Choroid plexus epithelial cell (primary cell): ENCODE measurements at places on chromosomes 5 and 9.

DNA sequence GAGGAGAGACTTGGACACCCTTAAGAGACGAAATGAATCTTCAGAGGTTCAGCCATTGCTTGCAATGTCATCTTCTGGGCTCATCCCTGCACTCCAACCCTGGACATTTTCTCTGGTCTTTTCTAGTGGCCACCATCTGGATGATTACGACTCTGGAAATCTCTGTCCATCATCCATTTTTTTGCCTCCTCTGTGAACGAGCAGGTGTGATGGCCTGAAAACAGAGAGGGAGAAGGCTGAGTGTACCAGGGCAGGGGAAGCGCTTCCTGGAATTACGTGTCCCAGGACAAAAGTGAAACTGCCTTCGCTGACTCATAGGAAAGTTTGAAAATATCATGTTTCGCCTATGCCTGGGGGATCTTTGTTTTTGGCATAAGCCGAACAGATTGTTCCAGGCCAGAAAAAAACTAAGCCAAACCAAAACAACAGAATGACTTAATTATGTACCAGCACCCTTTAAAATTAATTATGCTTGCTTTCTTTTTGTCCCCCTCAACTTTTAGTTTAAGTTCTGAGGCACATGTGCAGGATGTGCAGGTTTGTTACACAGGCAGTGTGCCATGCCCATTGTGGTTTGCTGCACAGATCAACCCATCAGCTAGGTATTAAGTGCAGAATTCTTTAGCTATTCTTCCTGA, 31.9 kb downstream of the ANKRD33B start:
- peak; percentile 91 for DNase-seq

DNA sequence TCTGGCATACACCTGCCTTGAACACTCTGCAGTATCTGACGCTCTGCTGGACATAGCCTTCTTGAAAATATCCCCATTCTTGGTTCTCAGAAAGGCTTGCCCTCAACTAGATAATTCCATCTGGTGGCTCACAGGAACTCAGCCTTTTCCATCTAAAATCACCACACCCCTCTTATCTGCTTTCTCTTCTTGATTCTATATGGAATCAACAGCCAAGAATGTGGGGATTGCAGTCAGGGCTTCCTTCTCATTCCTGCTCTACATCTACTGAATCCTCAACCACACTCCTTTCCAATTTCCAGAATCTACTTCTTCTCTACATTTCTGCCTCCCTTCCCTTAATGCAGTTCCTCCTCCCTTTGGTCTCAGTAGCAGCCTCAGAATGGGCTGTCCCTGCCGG, 170.1 kb downstream of the SEMA5A start:
- DNase-seq = no peak

- DNase-seq = no peak
These were observed 1065.4 kb downstream of the TAF11L14 start for GRCh38 chr5:18699681-18700080.

DNA sequence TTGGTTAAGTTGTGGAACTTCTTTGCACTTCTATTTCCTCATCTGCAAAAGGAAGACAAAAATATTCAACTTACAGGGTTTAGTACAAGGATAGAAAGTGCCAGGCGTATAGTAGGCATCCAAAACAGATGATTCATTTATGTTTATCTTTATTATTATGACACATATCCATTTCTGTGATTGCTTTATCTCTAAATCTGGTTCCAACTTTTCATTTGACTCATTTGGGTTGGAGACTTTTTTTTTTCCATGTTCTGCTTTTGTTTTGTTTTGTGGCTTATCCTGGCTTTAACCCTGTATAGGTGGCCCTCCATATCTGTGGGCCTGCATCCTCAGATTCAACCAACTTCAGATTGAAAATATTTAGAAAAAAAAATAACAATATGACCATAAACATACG, 186.7 kb upstream of the SLC24A2 start:
- no peak for DNase-seq

GRCh38 chr5:179485845-179486575, 64.3 kb upstream of the RUFY1 start:
- DNase-seq = peak; percentile 19

- no peak for DNase-seq
These were observed 253.2 kb downstream of the CDH18 start for GRCh38 chr5:19734776-19735175.

DNA sequence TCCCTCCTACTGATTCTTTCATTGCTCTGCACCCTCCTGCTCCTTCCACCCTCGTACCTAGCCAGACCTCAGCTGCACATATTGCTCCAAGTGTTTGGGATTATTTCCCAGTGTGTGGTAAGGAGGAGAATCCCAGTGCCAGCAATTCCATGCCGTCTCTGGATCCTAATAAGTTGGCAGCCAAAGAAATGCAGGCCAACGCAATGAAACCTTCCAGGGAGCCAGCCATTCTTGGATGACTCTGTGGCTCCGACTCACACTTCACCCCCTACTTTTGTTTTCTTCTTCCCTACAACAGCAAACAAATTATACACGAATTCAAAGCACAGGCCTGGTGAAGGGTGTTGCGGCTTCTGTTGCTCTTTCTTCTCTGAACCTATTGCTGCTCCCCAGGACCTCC, 82.5 kb upstream of the SLC1A3 start:
- no peak for DNase-seq

GRCh38 chr9:105700668-105701067, 6.3 kb downstream of the TMEM38B start:
- no peak for DNase-seq

DNA sequence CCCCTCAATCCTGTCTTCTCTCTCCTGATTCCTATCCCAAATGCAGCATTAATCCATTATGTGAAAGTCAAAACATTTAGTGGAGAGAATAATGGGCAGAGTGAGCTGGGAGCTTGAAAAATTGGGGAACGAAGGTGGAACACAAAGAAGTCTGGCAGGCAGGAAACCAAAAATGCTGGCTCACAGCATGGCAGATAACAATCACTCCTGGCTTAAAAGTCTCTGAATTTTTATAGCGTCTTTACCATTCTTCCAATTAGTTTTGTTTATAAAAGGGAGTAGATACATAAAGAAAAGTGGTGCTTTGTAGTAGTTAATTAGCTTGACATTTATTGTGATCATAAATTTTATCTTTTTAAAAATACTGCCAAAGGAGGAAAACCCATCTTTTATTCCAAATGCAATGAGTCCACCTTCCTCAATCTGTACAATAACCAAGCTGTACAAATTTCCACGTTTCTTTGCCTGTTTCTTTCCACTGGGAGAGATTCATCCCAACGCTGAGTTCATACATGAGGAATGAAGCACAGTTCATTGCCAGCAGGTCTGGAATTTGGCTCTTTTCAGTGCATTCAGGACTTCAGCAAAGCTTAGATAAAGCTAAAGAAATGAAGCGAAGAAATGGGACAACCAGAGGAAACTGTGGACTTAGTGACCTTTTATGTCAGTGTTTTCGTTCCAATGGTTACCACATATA, 174.7 kb downstream of the HMHB1 start:
- DNase-seq = peak; percentile 53

GRCh38 chr5:13625616-13626198, 318.8 kb downstream of the DNAH5 start:
- no peak for DNase-seq

DNA sequence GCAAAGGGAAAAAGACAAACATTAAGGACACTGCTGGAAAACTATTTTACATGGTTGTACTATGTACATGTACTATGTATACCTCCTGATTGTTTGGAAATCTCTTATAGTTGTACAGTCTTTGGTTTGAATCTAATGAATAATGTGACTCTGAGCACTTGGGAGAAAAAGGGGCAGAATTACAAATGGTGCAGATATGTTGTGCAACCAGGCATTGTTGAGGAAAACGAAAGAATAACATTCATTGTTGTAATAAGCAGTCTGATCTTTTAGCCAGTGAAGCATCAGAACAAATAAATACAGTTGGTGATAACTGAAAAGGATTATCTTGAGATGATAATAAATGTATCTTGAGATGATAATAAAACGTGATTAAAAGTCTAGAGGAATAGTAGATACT, 87.2 kb downstream of the CSNK1G3 start:
- peak; percentile 65 for DNase-seq

DNA sequence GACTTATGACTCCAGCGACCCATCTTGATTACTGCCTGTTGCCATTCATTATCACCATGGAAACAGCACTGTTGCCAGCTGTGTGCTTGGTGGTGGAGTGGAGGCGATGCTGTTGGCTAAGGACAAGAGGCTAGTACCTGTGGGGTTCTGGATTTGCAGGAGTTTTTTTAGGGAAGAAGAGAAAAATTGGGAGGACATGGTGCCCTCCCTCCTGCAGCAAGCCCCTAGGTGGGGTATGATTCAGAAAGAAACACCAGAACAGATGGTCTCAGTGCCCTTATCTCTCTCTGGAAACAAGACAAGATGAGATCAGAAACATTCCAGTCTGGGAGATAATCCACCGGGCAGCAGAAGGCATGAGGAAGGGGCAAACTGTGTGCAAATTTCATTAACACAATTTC, 87.8 kb upstream of the TLR4 start:
- no peak for DNase-seq

DNA sequence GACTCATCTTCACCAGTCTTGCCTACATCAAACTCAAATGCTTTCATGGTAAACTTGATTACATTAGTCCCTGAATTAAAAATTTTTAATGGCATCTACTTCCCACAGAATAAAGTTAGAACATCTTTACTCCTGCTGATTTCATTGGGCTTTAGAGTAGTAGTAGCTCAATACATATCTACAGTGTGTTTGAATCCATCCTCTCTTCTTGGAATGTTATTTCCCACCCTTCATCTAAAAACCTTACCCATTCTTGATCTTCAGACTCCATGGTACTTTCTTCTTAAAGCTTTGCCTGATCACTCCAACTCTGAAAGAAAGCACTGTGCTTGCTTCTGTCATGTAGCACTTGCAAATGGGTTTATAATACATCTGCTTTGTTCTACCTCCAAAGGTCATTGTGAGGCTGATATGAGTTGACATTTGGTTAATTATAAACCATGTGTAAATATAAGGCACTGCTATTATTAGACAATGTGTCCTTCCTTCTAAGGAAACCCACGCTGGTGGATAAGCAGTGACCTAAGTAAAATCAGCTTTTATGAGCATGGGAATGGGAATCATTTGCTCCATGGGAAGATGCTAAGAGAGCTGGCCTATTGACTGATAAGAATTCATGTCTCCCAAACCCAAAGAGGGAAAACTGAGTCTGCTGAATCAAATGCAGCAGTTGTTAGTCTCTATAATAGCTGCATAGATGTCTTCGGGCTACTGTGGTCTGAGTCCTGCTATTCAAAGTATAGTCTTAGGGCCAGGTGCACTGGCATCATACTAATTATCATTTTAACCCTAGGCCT, 7.5 kb upstream of the PRLR start:
- DNase-seq = no peak

- peak; percentile 76 for DNase-seq
These were observed 583.4 kb downstream of the ACTL7B start for GRCh38 chr9:108272349-108272899.

DNA sequence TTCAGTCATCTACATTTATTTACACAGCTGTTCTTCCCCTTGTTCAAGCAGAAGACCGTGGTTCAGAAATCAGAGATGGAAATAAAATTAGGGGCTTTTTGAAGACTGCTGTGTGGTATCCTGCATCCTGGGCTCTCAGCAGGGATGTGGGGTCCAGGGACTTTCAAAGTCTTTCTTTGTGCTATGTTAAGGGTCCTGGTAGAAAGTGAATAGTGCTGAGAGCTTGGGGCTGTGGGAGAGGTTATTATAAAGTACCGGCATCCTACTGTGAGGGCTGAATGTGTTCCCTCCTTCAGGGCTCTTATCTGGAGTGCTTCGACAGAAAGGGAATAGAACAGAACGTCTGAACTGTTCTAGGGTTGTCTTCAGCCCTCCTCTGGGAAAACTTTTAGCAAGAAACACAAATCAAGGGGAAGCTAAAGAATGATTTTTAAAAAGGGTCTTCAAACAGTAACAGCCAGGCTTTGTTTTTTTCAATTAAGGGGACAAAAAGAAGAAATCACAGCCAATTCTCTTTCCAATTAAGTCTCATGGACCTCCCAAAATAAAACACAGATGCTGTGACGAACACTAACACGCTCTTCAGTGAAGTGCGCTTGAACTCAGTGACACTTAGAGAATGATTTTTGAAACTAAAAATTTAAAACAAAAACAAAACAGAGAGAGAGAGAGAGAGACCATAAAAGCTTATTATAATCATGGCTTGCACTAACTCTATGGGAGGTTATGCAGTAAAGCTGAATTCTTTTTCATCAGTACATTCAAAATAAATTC, 15.7 kb upstream of the SLC1A3 start:
- peak; percentile 76 for DNase-seq

- peak; percentile 81 for DNase-seq
These were observed 19.8 kb upstream of the NUDT12 start for GRCh38 chr5:103582364-103582763.

GRCh38 chr5:142548739-142549275, 137.1 kb downstream of the FGF1 start:
- peak; percentile 98 for DNase-seq

GRCh38 chr9:134676361-134676760, 34.8 kb downstream of the COL5A1 start:
- no peak for DNase-seq

GRCh38 chr9:81771571-81771970, 82.2 kb upstream of the TLE1 start:
- DNase-seq = peak; percentile 74

GRCh38 chr9:72363236-72363635, 1.8 kb downstream of the ZFAND5 start:
- DNase-seq = peak; percentile 23

- peak; percentile 23 for DNase-seq
These were observed 75.6 kb upstream of the PCA3 start for GRCh38 chr9:76688471-76689238.

DNA sequence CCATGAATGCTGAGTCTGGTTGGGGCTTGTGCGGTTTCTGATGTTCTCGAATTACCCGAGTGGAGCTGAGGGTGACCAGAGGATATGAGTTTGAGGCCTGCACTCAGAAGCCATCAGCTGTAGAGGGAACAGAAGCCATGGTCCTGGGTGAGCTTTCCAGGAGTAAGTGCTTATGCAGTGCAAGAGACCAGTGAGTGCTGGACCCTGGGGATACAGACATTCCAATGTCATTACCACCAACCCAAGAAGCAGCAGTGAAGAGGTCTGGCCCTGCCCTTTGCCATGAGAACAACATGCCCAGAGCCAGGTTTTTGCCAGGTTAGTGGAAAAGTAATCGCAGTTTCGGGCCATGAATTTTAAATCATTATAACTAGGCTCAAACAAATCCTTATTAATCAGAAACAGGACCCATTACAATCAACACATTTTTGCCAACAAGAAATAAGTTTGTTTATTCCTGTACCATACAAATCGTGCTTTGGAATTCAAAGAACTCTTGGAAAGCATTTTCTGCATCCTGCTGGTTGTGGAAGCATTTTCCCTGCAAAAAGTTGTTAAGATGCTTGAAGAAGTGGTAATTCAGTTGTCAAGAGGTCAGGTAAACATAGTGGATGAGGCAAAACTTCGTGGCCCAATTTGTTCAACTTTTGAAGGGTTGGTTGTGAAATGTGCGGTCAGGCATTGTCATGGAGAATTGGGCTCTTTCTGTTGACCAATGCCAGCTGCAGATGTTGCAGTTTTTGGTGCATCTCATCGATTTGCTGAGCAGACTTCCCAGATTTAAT, 154.6 kb downstream of the SYK start:
- DNase-seq = peak; percentile 34
